ENCODE measurements at places on chromosomes 7 and 10. TPM values are rescaled to one million over a fixed set of nuclear protein-coding genes. Genes with fewer than 3 reads are reported as not detected.

The ENO4 gene
- total RNA-seq: 0.51 TPM

The PRKAR2B gene
- total RNA-seq: 3.2 TPM

The ANKRD7 gene
- 0.25 TPM for total RNA-seq

The CDHR1 gene
- total RNA-seq: not detected

The TMEM213 gene
- total RNA-seq: not detected

Measured in GM23248 (cell line).